Right cardiac atrium (tissue), 5 donors: ENCODE measurements at places on chromosomes 11 and 22. TPM values are rescaled to one million over a fixed set of nuclear protein-coding genes. Genes with fewer than 3 reads are reported as not detected.
A peak's percentile ranks its signal among the peaks of the same experiment; 100 is the strongest.

DNA sequence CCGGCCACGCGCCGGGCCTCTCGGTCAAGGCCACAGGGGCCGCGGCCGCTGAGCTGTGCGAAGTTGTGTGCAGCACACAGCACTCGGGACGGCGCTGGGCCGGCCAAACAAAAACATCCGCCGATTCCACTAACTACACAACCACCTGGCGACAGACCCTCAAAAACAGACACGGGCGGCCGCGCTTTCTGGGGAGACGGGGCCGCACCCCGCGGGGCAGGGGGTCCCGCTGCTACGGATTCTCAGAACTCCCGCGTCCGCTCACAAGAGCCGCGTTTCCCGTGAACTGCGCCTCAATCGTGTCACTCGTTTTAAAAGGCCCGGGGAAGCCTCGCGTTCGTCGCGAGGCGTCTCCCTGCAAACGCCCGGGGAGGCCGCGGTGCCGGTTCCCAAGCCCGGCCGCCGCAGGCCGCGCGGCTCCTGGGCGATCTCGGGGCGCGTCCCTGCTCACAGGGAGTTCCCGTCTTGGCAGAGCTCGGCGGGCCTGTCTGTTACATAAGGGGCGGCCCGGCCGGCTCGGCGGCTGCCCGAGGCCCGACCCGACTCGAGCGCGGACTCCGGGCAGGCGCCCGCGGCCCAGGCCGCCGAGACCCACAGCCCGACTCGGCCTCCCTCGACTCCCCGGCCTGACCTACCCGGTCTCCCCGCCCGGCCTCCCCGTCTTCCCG is 936 bp downstream of the BRD1 start:
- peak; percentile 89 for DNase-seq

Gene CSKMT
- total RNA-seq = 6.6 TPM

Gene GAB2
- 37.3 TPM for total RNA-seq

DNA sequence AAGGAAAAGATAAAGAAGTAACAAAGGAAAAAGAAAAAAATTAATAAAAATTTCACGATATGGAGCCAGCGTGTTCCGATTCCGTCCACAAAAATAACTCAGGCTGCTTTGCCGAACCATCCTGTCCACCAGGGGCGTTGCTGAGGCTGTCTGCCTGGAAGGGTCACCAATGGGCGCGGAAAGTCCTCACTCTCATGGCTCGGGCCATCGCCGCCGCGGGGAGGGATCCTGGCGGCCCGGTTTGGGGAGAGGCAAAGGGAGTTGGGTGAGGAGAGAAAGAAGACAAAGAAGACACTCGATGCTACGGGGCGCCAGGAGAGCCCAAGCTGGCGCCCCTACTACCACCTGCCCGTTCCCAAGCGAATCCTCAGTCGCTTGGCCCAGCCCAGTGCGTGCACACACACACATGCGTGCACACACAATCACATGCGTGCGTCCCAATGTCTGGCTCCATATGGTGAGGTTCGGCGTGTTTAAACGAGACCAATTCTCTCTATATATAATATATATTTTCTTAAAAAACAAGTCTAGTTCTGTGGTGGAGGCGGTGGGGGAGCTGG is 5.6 kb upstream of the PYGM start:
- DNase-seq = peak; percentile 57

Gene APOBEC3A
- 0.94 TPM for total RNA-seq
